ENCODE measurements at places on chromosomes 6 and 20. TPM values are rescaled to one million over a fixed set of nuclear protein-coding genes. Genes with fewer than 3 reads are reported as not detected.

- peak overlapping the region; percentile 90 for H3K27ac ChIP-seq
- peaks cover 23% of the 10 kb centered on the region for H3K4me1 ChIP-seq
- DNase-seq: no peak
- H3K27me3 ChIP-seq: peaks cover 3% of the 10 kb centered on the region
- no peak overlapping the region for H3K4me3 ChIP-seq
- peaks cover 6% of the 10 kb centered on the region for H3K36me3 ChIP-seq
These were observed 238.5 kb downstream of the NFATC2 start for GRCh38 chr20:51303731-51304670.

Gene BCAS1
- total RNA-seq: 0.81 TPM

Gene TSBP1
- not detected for total RNA-seq

DNA sequence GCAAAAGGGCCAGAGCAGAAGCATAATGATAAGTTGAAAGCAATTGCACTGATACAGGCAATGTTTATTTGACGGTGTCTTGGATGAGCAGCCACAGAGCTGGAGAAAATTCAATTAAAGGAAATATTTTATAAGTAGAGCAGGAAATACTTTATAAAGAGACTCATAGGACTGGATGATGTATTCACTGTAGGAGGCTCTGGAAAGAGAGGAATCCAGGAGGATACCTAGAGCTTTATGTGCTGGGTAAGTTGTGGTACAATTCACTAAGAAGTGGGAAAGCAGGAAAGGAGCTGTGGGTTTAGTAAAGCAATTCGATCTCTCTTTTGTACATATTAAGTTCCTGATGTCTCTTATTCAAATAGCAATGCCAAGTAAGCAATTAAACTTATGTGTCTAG is 86.3 kb downstream of the C6orf118 start:
- H3K27me3 ChIP-seq: no peaks in the 10 kb centered on the region
- H3K27ac ChIP-seq: no peak overlapping the region
- DNase-seq: no peak
- peaks cover 14% of the 10 kb centered on the region for H3K4me1 ChIP-seq

- H3K4me1 ChIP-seq: peaks cover under 1% of the 10 kb centered on the region
- H3K27me3 ChIP-seq: peaks cover 30% of the 10 kb centered on the region
- H3K27ac ChIP-seq: no peak overlapping the region
- H3K36me3 ChIP-seq: no peaks in the 10 kb centered on the region
These were observed 37.5 kb upstream of the PHACTR3 start for GRCh38 chr20:59566631-59567524.

- H3K4me1 ChIP-seq: no peaks in the 10 kb centered on the region
- no peak overlapping the region for H3K27ac ChIP-seq
- H3K36me3 ChIP-seq: no peaks in the 10 kb centered on the region
- H3K27me3 ChIP-seq: no peaks in the 10 kb centered on the region
- DNase-seq: no peak
These were observed 20.3 kb downstream of the CYP21A2 start for GRCh38 chr6:32058511-32058963.

DNA sequence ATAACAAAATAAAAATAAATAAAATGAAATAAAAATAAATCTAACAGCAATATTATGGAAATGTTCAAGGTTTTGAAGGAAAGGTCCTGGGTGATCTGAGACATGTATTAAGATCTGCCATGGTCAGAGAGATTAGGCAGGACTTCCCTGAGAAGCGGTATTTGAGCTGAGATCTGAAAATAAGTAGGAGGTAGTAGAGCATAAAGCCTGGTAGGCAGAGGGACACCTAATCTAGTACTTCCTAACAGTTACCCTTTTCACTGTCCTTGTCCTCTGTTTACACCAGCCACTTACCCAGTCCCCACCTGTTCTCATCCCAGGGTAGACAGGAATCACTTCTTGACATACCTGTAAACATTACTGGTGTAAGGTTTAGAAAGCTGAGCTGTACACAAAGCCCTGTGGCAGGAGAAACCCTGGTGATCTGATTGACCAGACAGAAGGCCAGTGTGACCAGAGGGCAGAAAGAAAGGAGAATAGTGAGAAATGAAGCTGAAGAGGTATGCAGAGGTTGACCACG is 8.3 kb upstream of the ZNF318 start:
- H3K4me3 ChIP-seq: no peak overlapping the region
- peaks cover 15% of the 10 kb centered on the region for H3K27me3 ChIP-seq
- no peak for DNase-seq
- H3K27ac ChIP-seq: no peak overlapping the region

DNA sequence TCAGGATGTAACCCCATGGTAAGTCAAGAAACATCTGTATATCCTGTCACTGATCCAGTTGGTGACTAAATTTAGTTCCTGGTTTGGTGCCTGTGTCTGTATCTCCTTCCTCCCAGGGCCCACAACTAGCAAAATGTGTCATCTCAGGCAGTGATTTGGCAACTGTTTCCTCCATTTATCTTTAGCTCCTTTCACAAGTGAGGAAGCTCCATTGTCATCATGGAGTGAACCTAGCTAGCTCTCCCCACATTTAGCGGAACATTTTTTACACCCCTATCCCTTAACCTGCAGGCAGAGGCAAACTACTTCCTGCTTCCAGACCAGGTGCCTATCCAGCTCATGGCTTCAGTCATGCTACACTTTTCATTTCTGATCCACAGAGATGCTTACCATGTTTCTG is 99.5 kb downstream of the IPCEF1 start:
- H3K4me3 ChIP-seq: no peak overlapping the region
- H3K27ac ChIP-seq: no peak overlapping the region
- H3K27me3 ChIP-seq: no peaks in the 10 kb centered on the region

DNA sequence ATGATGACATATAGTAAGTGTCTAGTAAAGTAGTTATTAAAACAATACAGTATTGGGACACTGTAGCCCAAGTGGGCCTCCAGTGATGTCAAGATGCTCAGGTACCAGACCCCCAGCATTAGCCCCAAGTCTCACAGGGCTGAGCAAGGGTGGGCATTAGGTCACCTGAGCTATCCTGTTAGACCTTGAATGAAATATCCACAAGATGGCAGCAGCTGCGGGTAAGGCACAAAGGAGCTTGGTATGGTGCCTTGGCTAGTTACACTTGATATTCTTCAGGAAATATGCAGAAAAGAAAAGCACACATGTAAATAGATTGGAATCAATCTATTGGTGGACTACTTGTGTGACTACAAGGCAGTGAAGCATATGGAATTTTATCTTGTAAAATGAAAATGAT is 701.8 kb upstream of the ADGRB3 start:
- no peak overlapping the region for H3K27ac ChIP-seq
- H3K36me3 ChIP-seq: no peaks in the 10 kb centered on the region
- DNase-seq: no peak
- H3K4me1 ChIP-seq: no peaks in the 10 kb centered on the region
- no peaks in the 10 kb centered on the region for H3K27me3 ChIP-seq

Gene HLA-DRA
- total RNA-seq: not detected

DNA sequence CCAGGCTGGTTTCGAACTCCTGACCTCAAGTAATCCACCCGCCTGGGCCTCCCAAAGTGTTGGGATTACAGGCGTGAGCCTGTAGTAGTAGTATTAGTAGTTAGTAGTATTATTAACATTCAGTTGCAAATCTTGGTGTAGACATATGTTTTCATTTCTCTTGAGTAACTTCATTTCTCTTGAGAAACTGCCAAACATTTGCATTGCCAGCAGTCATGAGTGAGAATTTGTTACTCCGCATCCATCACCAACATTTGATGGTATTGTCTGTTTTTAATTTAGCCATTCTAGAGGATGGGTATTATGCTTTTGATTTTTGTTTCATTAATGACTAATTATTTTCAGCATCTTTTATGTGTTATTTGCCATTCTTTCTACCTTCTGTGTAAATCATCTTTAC is 1.5 kb upstream of the ERVFRD-1 start:
- peaks cover 11% of the 10 kb centered on the region for H3K4me1 ChIP-seq
- no peak overlapping the region for H3K4me3 ChIP-seq
- H3K27me3 ChIP-seq: no peaks in the 10 kb centered on the region
- no peak overlapping the region for H3K27ac ChIP-seq

GRCh38 chr20:54517241-54517975 is 42.0 kb downstream of the DOK5 start:
- no peak overlapping the region for H3K4me3 ChIP-seq
- no peak overlapping the region for H3K27ac ChIP-seq
- no peaks in the 10 kb centered on the region for H3K4me1 ChIP-seq
- H3K36me3 ChIP-seq: no peaks in the 10 kb centered on the region
- no peaks in the 10 kb centered on the region for H3K27me3 ChIP-seq
- DNase-seq: no peak

GRCh38 chr6:170198298-170198697 is 92.6 kb downstream of the DLL1 start:
- no peak overlapping the region for H3K27ac ChIP-seq
- H3K36me3 ChIP-seq: peaks cover 5% of the 10 kb centered on the region
- no peak for DNase-seq
- no peak overlapping the region for H3K4me3 ChIP-seq

GRCh38 chr6:169851641-169852503 is 100.5 kb downstream of the ERMARD start:
- H3K27me3 ChIP-seq: peaks cover 6% of the 10 kb centered on the region
- DNase-seq: no peak
- H3K4me1 ChIP-seq: peaks cover 1% of the 10 kb centered on the region
- H3K36me3 ChIP-seq: no peaks in the 10 kb centered on the region

DNA sequence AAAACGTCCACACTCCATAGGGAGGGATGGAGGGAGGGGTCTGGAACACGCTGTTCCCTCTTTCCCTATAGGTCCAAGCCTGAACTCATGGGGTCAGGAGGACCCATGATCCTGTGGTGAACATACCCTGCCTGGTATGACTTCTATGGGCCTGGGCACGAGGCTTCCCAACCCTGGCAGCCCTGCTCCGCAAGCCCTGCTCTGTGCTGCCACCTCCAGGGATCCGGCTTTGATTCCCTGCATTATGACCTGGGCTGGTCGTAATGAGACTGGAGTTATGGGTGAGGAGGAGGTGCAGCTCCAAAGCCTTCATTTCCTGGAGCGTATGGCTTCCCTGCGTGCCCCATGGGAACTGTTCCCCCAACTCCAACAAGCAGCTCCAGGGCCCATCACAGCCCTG is 54.9 kb downstream of the CDH22 start:
- H3K36me3 ChIP-seq: no peaks in the 10 kb centered on the region
- H3K4me3 ChIP-seq: no peak overlapping the region
- no peaks in the 10 kb centered on the region for H3K4me1 ChIP-seq
- no peak overlapping the region for H3K27ac ChIP-seq

DNA sequence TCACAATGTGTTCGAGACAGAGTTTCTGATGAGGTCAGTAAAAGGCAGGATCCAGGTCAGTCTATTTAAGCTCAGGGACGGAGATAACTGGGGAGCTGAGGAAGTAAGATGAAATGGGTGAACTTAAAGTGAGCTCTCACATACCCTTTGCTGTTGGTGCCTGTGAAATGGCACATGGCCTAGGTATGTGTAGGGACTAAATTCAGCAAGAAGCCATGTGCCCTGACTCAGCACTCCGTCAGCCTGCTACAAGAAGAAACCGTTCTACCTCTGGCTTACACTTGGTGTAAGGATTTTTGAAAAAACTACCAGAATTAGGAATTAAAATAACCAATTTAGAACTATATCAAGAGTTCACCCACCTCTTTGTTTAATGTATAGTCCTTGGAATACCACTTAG is 41.1 kb upstream of the TRDN start:
- no peak overlapping the region for H3K27ac ChIP-seq
- no peaks in the 10 kb centered on the region for H3K27me3 ChIP-seq
- no peak overlapping the region for H3K4me3 ChIP-seq

Data from progenitor cell of endocrine pancreas (in vitro differentiated cells).